ENCODE measurements at places on chromosomes 2 and 18.

GRCh38 chr2:86703704-86704361 is 16.3 kb upstream of the RMND5A start:
- no peak for DNase-seq

GRCh38 chr2:32310577-32310976 is 32.9 kb downstream of the YIPF4 start:
- DNase-seq = no peak

- DNase-seq = no peak
These were observed 95.4 kb downstream of the ITGB1BP1 start for GRCh38 chr2:9327873-9328352.

- no peak for DNase-seq
These were observed 3.9 kb upstream of the MYL1 start for GRCh38 chr2:210318891-210319290.

DNA sequence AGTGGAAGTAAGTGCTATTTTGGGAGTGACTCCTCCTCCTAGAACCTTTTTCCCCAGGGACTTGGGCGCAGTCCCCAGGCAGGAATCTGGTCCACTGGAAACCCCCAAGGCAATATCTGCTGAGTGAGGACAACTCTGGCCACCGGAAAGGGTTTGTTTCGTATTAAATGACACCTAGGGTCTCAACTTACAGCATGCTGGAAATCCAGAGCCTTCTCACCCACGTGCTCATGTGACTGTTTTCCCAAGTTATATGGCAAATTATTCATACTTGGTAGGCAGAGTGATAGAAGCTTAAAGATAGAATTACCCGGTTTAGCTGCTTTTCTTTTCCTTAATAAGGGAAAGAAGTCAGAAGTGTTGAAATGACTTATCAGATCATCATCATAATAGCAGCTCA is 436.9 kb upstream of the SPRED2 start:
- DNase-seq = no peak

DNA sequence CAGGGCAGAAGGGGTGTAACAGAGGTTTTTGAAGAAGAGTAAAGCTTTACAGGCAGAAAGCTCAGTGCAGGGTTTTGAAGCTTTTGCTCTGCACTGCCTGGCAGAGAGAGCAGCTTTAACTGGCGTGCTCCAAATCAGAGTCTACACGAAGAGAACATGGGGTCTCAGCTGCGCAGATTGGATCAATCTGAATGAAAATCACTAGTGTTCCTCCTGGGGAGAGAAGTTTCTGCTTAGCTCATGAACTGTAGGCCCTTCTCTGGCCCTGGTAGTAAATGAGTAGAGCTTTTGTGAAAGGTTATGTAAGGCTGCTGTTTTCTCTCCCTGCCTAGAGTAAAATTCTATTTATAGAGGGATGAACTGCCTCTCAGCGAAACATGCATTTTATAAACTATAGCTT is 13.6 kb downstream of the DCC start:
- DNase-seq = no peak

GRCh38 chr2:204842661-204843485 is 297.6 kb downstream of the PARD3B start:
- DNase-seq = no peak

DNA sequence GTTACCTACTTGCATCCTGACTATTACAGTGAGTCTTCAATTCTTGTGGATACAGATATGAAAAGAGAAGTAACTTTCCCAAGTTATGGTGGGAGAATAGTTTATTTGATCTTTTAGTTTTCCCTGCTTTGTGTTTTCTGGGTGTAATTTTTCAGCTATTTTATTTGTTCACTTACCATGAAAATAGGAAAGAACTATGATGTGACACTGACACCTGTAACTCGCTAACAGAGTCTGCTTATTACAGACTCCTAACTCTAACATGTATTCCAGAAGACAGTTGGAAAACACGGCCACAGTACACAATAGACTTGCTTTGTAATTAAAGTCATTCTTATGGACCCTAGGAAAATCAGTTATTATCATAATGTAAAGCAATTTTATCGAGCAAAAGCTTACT is 323.2 kb downstream of the LRRTM1 start:
- DNase-seq = no peak

DNA sequence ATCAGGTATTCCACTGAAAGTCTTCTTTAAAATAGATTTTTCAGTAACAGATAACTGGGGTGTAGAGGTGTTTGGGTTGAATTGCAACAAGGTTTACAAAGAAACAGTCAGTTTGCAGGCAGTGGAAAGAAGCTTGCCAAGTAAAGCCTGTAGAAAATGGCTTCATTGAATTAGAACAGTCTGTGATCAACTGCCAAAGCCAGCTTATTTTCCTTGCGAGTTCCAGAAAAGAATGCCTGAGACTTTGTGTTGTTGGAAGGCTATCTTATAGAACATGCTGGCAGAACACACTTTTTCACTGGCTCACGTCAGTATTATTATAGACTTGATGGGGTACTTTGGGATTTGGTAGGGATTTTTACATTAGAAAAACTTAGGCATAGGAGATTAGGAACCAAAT is 601.0 kb downstream of the XIRP2 start:
- DNase-seq = no peak

DNA sequence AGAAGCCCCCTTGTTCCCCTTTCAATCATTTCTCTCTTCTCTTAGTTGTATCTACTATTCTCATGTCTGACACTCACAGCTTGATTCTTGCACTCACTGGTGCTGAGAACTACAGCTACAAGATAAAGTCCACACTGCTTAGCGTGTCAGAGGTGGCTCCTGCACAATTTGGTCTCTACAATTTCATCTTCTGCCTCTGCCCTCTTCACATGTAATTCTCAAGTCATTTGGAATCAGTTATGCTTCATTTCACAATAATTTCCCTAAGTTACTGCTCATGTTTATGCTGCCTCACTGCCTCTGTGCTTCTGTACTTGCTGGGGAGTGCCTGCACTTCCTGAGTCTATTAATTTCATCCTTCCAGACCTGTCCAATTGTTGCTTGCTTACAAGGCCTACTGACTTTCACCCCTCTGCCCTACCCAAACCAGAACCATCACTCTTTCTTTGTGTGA is 11.6 kb upstream of the NAB1 start:
- DNase-seq = no peak

DNA sequence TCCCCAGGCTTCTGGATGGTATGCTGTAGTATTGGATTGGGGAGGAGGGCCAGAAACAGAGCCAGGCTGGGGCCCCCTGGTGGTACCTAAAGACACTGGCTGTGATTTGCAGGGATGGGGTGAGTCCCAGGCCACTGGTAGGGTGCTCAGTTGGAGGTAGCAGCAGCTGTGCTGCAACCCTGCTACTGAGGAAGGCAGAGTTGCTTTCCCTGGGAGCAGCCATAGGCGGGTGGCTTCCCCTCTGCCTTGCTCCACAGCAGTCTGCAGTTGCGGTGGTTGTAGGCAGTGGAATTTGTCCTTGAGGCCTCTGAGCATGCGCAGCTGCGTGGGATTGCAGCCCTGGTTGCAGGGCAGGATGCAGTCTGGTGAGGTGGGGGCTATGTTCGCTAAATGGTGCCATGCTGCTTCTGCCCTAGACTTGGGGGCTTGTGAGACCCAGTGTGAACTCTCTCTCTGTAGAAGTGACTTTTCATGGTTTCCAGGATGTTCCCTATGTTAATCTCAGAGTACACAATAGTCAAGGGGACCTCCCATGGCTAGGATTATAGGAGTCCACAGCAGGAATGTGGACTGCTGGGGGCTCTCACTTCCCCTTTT is 443.5 kb downstream of the XIRP2 start:
- no peak for DNase-seq

GRCh38 chr2:59770651-59771050 is 782.8 kb downstream of the BCL11A start:
- DNase-seq = no peak

GRCh38 chr2:237115870-237116269 is 30.2 kb downstream of the COPS8 start:
- DNase-seq = no peak

DNA sequence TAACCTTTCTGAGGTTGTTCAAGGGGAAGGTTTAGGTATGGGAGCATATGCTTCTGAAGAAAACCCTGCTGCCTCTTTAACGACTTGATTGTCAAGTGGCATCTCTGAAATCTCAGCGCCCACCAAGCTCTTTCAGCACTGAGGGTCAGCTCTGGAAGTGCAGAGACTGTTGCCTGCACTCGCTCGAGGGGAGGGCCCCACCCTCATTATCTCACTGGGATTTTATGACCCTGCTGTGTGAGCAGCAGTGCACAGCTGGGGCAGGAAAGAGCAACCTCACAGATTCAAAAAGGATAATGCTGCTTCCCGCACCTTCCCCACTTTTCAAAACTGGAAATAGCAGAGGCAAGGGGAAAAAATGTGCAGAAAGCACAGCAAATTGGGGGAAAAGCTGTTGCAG is 56.9 kb upstream of the SPRED2 start:
- DNase-seq = no peak

DNA sequence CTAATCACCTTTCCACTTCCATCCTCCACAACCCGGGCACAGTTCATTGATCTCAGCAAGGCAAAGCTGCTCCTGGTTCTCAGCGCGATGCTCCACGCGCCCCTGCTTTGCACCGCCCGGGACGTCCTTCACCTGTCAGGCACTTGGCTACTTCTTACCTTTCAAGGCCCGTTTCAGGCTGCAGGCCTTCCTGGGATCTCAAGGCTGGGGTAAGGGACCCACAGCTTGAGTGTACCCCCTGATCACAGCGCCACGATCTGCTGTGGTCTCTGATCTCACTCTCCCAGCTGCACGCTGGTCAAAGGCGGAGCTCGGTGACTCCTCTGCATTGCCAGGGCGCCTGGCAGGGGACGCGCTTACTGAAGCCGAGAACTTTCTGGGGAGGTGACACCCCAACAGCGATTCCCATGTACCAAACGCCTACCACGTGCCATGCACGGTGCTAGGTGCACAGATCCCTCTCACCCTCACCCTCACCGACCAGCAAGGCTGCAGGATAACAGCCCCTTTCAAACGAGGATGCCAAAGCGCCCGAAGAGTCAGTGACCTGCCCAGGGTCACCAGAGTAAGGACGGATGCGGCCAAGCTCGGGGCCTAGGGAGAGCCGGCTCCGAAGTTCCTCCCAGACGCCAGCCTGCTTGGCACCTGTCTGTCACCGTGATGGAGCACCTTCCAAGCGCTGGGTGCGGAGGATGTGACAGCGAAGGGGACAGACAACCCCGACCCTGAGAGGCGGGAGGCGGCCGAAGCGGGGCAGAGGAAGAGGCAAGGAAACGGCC is 818 bp downstream of the ITGB1BP1 start:
- peak; percentile 7 for DNase-seq

DNA sequence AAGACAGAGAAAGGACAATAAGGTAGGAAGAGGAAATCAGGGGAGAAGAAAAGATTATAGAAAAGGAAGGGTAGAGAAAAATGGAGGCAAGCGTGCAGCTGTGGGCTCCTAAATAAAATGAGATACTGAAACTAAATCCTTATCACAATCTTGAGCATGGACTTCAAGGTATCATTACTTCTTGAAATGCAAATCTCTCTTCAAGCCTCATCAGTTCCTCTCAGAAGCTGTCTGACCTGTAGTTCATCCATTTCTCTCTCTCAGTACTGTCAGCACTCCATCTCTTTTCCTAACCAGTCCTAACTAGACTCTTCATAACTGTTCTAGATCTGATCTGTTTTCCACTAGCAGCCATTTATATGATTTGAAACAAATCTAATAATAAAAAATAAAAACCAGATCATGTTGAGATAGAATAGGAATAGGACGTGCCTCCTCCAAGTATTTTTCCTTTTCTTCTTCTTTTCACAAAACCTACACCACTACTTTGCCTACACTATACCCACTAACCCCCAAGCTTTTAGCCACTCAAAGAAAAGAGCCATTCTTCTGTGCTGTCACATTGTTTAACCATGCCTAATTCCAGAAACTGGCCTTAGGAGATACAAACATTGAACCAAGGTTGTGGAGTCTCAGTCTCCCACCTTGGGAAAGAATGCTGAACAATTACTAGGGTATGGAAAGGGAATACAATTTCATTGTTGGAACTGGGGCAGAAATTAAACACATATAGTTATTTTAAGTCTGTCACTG is 21.1 kb downstream of the BABAM2 start:
- no peak for DNase-seq

- no peak for DNase-seq
These were observed 177.6 kb upstream of the BCL2L11 start for GRCh38 chr2:110943070-110943634.

- no peak for DNase-seq
These were observed 136.5 kb upstream of the ETAA1 start for GRCh38 chr2:67260343-67261277.

DNA sequence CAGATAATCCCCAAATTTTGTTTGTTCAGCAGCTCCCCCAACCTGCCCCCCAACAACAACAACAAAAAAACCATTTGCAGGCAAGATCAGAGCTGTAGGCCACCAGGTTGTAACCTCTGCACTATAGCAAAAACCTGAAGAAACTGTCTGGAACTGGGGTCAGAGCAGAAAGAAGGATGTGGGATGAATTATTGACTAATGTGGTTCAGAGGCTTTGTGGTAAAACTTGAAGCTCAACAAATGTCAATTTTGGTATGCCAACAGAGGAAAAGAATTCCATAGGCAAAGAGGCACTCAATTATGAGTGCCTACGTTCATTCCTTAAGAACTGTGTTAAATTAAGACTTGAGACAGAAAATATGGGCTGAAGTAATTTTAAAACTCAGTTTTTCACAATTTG is 255.1 kb downstream of the STK39 start:
- no peak for DNase-seq

DNA sequence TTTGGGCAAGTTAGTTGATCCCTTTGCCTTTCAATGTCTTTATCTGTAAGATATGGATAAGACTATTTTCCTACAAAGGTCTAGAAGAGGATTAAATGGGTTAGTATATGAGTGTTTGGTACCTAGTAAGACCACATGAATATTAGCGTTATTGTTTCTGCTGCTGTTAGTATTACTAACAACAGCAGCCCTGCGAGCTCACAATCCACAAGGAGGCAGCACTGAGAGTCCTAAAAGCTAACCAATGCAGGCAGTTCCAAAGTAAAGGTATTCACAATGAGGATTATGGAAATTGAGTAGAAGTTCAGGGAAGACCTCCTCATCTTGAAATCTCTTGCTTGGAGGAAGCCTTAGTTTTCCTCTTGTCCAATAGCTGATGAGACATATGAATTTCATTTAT is 248.9 kb downstream of the TDRD15 start:
- no peak for DNase-seq

- no peak for DNase-seq
These were observed 298.1 kb downstream of the GALR1 start for GRCh38 chr18:77547757-77548156.

DNA sequence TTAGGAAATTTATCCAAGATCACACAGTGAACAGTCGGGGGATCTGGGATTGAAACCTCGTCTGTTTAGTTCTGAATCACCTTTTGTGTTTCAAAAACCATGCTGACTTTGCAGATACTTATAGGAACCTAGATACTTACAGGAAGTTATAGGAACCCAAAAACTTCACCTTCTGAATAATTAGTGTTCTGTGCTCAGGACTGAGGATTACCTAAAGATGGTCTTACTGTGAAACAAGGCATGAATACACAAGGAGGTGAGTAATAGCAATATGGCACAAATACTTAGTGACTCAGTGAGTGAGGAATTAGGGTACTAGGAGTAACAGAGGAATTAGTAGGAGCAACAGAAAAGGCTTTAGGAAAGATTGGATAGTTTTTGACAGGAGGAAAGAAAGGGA is 145.5 kb downstream of the LRATD1 start:
- DNase-seq = no peak

Measured in stimulated activated CD4-positive, alpha-beta T cell treated with anti-CD3 and anti-CD28 coated beads, Interleukin-1b, Interleukin-23, amount 100 ng/mL, for 1 hour (primary cell).